ENCODE measurements at places on chromosomes 4 and X.

DNA sequence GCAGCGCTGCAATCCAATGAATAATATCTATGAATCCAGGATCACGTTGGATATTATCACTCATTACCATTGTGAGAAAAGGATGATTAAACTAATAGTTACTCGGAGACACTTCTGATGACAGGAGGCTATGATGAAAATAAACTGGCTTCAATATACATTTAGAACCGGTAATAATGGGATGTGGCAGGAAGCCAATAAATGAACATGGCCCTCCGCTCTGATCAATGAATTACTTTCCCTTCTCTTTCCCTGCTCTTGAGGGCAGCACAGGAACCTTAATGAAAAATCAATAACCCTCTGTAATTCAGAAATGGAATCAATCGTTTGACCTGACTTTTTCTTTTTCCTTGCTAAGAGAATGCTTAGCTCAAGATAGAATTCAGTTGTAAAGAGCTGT, 103.9 kb upstream of the PAQR3 start:
- no peak for DNase-seq

DNA sequence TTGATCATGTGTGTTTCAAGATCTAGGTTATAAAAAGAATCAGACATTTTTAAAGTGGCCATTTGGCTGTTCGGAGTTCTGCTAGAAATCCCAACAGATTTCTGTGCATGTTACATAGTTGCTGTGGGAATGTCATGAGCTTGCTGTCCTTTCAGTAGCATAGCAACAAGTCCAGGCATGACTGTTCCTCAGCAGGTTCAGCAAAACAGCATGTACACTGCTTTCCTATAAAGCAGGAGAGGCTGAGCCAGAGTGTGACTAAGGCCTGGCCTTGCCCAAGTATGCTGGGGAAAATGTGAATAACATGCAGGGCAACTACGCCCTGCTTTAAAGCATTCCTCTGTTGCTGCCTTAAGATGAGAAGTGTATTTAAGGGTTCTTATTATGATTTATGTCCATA, 217.1 kb upstream of the SMIM31 start:
- no peak for DNase-seq

GRCh38 chrX:24055043-24055356, 244 bp downstream of the EIF2S3 start:
- DNase-seq, result no peak

DNA sequence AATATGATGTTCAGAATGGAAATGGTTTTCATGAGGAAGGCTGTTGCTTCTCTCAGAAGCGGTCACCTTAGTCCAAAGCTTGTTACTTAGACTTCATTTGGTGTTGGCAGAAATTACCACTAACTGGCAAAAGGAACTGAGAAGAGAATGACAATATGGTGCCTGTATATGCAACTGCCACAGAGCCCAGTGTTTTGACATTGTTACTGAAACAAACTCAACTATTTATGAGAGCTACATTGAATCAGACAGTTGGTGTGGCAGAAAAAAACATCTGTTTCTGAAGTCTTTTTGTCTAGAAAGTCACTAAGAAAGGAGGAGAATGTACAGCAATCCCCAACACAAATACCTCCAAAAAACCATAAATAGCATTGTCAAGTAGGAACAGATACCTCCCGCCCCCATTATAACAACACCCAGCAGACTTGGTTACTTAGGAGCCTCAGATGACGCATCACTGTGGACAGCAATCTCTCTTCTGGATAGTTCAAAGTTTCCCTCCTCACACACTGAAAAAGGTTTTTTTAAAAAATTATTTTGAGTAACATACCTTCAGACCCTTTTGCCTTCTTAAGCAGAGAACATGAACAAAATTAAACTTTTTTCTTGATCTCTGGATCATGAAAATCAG, 92.2 kb downstream of the MAML3 start:
- no peak for DNase-seq

GRCh38 chr4:3386526-3386925, 55.2 kb upstream of the HGFAC start:
- no peak for DNase-seq

GRCh38 chr4:26120098-26120825, 200.6 kb upstream of the RBPJ start:
- no peak for DNase-seq

DNA sequence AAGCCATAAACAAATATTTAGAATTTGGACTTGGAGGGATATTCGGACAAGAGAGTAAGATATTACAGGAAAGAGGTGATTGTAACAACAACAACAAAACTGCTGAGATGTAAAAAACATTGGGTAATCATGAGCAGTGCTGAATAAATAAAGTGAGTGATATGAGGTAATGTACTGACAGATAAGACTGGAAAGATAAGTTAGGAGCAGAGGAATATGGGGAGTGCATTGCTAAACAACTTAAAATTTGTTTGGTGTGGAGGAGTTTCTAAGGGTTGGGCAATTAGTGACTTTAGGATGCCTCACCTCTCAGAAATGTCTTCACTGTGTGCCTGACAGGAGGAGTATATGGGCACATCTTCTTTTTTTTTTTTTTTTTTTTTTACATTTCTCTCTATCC, 637.8 kb upstream of the GRIA3 start:
- no peak for DNase-seq

- DNase-seq, result no peak
Observed at GRCh38 chrX:133497356-133497755, 82.1 kb upstream of the GPC4 start.

DNA sequence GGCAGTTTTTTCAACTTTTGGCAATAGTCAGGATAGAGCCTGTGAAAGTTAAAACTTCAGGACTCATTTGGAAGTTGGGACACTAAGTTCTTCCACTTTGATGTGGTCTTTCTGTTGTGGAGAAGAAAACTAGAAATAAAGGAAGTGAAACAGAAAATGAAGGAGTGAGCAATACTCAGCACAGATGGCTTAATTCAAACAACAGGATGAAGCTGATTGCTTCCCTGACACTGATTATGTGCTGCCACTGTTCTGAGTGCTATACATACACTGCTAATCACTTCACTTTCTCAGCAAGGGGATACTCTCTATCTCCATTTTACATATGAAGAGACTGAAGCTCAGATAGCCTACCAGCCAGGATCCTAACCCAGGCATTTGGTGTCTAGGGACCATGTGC, 235.1 kb upstream of the CPEB2 start:
- DNase-seq, result no peak

- DNase-seq, result no peak
Observed at GRCh38 chr4:152591396-152591795, 55.5 kb upstream of the FBXW7 start.

GRCh38 chrX:45329217-45329616, 128.5 kb upstream of the DIPK2B start:
- DNase-seq, result no peak

DNA sequence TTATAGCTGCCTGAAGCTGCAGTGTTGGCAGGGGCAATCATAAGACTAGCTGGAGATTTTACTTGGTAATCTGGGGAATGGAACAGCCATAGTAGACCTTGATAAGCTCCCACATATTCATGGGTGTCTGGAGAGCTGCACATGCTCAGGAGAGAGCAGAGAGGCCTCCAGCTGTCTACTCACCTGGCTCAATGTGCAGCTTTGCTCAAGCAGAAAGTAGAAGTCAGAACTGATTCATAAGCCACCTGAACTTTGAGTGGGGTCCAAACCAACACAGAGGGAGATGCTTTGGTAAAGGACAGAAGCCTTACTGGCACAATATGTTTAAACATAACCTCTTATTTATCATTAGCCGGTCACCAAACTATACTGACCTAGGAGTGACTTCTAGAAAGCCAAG, 54.4 kb downstream of the KDM6A start:
- DNase-seq, result no peak
